Stimulated activated CD8-positive, alpha-beta memory T cell treated with anti-CD3 and anti-CD28 coated beads, Interleukin-15, amount 100 ng/mL, for 1 hour (primary cell): ENCODE measurements at places on chromosomes 16 and 17.
A peak's percentile ranks its signal among the peaks of the same experiment; 100 is the strongest.

DNA sequence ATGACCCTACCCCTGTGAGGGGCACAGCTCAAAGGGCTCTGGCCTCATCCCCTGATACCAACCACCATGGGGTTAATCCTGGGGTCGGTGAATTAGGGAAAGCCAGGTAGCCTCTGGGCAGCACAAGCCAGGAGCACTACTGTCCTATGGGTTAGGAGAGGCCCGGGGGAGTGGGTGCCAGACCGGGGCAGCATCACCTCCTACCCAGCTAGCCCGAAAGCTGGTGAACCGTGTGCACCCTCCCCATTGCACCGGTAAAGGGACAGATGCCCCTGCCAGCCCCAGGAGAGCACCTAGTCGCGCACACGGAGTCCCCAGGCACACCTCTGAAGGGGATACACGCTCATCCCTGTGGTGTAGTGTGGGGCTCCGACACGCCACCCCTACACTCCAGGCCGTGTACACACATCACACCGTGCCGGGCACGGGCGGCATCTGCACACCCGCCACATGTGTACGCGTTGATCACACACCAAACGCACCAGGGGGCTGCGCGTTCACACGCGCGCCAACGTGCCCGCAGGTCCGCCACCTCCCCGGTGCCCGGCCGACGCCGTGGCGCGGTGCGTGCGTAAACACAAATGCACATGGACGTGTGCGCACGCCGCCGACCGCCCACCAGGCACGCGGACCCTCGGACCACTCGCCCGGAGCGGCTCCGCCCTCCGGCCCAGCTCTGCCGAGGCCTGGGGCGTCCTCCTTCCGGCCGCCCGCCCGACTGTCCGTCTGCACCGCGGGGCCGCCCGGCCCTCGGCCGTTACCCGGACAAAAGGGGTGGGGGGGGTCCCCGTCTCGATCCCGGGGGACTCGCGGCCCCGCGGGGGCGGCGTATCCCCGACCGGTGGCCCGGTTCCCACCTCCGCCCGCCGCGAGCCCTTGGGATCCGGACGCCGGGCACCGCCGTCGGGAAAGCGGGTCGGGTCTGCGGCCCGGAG is 785 bp downstream of the UBALD1 start:
- DNase-seq: no peak

DNA sequence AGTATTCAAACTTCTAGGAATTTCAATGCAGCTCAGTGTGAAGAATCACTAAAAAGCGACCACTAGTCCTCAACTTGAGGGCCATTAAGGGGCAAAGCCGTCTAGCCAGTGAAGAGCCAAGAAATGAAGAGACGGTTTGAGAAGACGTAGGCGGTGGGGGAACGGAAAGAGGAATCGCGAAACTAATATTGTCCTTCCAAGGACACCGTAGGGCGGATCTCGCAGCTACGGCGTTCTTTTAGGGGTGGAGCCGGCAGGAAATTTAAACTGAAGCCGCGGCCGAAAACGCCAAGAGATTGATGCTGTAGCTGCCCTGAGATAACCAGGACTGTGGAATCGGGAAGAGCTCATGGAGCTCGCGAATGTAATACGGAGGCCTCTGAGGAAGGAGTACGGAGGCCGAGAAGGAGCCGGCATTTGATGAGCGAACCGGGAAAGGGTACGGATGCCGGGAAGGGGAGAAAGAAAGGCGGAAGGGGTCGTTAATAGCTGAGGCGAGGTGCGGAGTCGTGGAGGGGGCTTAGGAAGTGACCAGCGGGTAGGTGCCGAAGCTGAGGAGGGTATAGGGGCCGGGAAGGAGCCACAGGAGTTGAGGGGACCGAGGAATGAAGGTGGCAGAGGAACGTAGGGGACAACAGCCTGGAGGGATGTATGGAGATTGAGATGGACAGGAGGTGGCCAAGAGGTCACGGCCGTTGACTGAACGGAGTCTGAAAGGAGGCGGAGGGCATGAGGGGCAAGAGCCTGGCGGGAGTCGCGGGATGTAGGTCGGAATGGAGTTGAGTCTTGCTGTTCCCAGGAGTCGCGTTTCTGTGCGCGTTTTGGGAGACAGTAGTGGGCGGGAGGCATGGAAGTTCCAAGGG is at the start of gene DBF4B:
Gene DBF4B, plus strand, starts transcription at position 265 of the 863 bp plus-strand sequence. Its CDS starts 156 bp downstream, at position 421.
- DNase-seq: peak; percentile 79

DNA sequence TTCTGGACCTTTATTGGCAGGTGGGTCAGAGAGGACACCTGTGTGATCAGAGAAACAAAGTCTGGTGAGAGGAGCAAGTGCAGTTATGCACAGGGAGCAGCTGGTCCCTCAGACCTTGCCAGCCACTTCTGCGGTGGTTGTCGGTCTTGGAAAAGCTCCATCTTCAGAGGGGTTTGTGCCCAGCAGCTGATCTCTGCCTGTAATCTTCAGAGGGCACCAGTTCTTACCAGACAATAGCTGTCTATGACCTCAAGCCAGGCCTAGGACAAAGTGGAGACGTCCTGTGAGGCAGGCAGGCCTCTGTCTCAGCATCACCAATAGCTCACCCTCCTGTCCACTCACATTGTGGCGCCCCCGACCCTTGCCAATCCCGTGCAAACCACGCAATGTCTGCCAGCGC is 66.5 kb upstream of the TBX2 start:
- DNase-seq: no peak

DNA sequence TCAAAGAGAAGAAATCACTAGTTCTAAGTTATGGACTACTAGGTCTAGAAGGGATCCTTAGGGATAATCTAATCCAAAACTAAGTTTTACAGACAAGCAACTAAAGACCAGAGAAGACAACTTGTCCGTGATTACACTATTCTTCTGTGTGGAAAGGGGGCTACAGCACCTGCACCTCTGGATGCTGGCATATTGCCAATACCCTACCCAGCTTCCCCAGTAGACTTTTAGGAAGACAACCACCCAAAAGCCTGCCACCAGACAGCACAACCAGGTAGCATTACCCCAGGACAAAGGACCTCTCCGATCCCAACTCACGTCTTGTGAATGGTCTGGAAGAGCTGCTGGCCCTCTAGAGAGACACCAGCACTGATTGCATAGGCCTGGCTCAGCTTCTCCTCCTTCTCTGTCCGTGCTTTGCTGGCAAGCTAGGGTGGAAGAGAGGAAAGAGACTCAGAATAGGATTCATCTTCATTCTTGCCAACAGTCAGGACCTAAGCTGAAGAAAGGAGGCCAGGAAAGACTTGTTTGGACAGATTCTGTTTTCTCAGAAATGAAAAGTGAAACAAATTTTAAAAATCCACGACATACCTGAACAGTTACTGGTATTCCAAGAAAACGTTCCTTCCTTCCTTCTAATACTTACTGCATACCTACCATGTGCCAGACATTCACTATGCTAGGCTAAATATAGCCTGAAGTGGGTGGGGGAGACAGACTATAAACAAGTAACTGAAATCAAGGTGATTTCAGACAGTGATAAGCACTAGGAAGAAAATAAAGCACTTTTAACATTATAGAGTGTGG is 25.3 kb upstream of the TMEM101 start:
- DNase-seq: no peak

DNA sequence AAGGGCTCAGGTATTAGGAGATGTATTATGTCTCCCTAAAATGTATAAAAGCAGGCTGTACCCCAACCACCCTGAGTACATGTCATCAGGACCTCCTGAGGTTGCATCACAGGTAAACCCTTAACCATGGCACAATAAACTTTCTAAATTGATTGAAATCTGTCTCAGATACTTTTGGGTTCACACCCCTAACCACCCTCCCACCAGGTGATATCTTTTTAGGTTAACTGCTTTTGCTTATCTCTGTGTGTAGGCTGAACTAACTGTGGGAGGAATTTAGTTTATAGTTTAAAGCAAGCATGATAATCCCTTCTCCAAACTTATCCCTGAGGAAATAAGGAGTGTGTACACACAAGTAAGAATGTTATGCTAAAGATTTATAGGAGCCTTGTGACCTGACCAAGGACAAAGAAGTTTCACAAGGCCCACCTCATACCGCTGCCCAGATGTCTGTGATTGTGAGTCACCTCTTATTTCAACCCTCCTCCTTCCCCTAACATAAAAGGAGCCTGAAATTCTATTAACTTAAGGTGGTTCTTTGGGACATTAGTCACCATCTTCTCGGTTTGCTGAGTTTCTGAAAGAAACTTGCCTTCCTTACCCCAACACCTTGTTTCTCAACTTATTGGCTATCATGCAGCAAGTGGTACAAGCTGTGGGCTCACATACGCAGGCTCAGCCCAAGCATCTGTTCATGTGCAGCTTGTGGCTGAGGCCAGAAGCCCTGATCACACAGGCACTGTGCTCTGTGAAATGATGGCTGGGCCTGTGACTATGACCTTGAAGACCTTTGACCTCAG is 11.3 kb downstream of the PRSS22 start:
- no peak for DNase-seq

DNA sequence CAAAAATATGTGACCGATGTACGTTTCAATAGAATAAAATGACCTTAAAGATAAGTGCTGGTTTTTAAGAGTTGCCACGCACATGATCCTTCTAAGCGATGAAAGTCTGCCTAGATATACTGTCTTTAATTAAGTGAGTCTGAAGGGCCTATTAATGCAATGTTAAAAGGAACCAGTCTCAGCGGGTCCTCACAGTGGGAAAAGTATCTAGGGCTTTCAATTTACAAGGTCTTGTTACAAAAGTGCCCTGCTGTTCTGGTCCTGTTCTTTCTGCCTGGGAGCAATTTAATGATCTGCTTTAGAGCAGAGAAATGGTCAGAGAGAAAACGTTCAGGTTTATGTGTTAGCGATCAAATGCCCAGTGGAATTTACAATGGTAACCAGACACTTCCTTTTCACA is 864.0 kb downstream of the KCNJ2 start:
- DNase-seq: no peak

GRCh38 chr17:46273541-46274236 is 21.2 kb upstream of the LRRC37A start:
- DNase-seq: no peak

GRCh38 chr17:61400066-61400716 is 548 bp downstream of the TBX2 start:
- no peak for DNase-seq
